Neural crest cell (in vitro differentiated cells): ENCODE measurements at places on chromosomes 3 and 15.

DNA sequence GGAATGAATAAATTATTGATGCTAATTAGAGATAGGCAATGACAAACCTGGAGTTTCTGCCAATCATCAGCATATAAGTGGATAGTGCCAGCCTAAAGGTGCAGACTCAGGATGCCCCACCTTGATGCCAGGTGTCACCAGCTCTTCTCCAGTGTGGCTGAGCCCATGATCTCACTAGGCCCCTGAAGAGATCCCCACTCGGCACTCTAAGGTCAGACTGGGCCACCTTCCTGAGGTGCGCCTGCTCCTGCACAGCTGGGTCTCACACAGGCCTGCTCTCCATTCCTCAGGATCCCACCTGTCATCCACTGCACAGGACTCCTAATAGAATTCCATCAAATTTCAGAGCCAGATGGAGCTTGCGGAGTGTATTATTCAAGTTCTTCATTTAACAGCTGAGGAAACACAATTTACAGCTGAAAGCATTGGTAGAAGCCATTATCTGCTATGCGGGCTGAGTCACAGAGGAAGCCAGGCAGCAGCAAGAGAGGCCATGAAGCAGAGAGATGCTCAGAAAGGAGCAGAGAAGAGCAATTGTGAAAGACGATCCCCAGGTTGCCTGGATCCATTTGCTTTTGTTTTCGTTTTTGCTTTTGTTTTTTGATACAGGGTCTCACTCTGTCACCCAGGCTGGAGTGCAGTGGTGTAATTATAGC, 25.1 kb upstream of the FSTL1 start:
- no peaks in the 10 kb centered on the region for H3K4me1 ChIP-seq
- H3K36me3 ChIP-seq: no peaks in the 10 kb centered on the region
- H3K27me3 ChIP-seq: no peaks in the 10 kb centered on the region
- H3K4me3 ChIP-seq: no peak overlapping the region

DNA sequence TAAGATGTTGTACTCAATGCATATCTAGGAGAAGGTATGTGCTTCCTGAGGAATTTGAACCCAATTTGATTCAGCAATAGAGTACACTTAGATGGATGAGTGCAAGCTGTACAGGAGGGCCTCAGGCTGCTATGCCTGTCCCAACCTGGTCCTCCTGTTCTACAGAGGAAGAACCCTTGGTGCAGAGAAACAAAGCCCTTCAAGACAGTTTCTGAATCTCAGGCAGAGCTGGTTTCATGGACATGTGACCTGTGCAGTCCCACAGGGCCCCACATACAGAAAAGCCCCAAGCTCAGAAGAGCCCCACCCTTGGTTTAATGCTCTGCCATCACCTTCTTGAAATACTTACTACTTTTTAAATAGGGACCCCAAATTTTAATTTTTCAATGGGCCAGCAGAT, 15.3 kb downstream of the FOXP1 start:
- no peak overlapping the region for H3K27ac ChIP-seq
- H3K4me1 ChIP-seq: peaks cover 9% of the 10 kb centered on the region
- H3K27me3 ChIP-seq: no peaks in the 10 kb centered on the region

DNA sequence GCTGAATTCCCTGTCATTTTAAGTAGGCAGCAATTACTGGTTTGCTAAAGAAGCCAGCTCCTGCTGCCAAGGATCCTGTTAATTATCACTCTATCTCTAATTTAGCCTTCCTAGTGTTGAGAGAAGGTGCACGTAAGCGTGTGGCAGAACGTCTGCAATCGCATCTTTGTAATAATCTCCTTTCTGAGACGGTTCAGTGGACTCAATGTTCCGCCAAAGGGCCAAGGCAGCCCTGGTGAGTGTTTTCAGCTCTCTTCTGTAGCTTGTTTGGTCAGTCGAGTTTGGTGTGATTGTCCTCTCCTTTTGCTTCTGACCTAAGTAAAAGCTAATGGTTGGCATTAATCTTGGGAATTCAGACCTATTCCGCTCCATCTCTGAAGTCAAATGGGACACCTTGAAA, 24.2 kb downstream of the MITF start:
- H3K4me1 ChIP-seq: no peaks in the 10 kb centered on the region
- DNase-seq: no peak
- no peak overlapping the region for H3K4me3 ChIP-seq
- peaks cover 5% of the 10 kb centered on the region for H3K27me3 ChIP-seq
- no peak overlapping the region for H3K27ac ChIP-seq

GRCh38 chr15:41010345-41010744, 57.1 kb downstream of the CHAC1 start:
- no peak for DNase-seq
- no peaks in the 10 kb centered on the region for H3K4me1 ChIP-seq
- no peaks in the 10 kb centered on the region for H3K36me3 ChIP-seq
- H3K27me3 ChIP-seq: no peaks in the 10 kb centered on the region

GRCh38 chr3:52356126-52356525, 40.0 kb downstream of the DNAH1 start:
- H3K4me3 ChIP-seq: no peak overlapping the region
- no peak for DNase-seq
- H3K27ac ChIP-seq: no peak overlapping the region
- no peaks in the 10 kb centered on the region for H3K27me3 ChIP-seq

GRCh38 chr3:55723653-55724406, 236.7 kb upstream of the WNT5A start:
- H3K4me3 ChIP-seq: no peak overlapping the region
- DNase-seq: peak; percentile 35
- H3K27me3 ChIP-seq: no peaks in the 10 kb centered on the region

- H3K4me1 ChIP-seq: peaks cover 24% of the 10 kb centered on the region
- H3K4me3 ChIP-seq: no peak overlapping the region
- H3K27ac ChIP-seq: no peak overlapping the region
- no peak for DNase-seq
Measured at GRCh38 chr3:66101901-66102300, 63.2 kb upstream of the MAGI1 start.

- no peak for DNase-seq
- no peak overlapping the region for H3K4me3 ChIP-seq
- H3K4me1 ChIP-seq: peaks cover 29% of the 10 kb centered on the region
- no peak overlapping the region for H3K27ac ChIP-seq
- no peaks in the 10 kb centered on the region for H3K27me3 ChIP-seq
- H3K36me3 ChIP-seq: no peaks in the 10 kb centered on the region
Measured at GRCh38 chr3:172675441-172676193, 35.2 kb downstream of the NCEH1 start.
